ENCODE measurements at places on chromosomes 3 and 15.

- no peak for DNase-seq
These were observed 1010.1 kb downstream of the ROBO1 start for GRCh38 chr3:78757731-78758130.

- DNase-seq: no peak
These were observed 110.4 kb upstream of the RORA start for GRCh38 chr15:61339516-61339915.

DNA sequence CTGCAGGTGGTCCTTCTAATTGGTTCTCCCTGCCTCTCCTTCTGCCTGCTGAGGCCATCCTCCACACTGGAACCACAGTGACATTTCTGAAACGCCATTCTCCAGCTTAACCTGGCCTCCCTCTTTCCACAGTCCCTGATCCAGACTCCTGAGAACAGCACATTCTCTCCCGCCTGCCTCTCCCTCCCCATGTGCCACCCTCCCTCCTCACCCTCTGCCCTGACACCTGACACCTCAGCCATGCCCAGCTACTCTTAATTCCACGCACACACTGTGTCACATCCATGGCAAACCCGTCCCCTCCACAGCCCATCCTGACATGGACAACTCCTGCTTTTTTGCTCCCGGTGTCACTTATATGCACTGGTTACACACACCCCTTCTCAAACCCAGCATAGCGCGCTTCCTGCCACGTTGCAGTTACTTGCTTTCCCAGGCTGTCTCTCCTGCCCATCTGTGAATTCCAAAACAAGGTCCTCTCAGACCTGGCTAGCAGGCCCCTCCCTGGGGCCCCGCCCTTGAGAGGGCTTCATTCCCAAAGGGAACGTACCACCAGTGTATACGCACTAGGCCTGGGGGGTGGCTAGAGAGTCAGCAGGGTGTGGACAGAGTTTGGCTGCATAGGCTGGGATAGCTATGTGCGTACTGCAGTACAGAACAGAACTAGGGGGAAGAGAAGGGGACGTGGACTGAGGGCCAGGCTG, 92.7 kb upstream of the BLM start:
- no peak for DNase-seq

DNA sequence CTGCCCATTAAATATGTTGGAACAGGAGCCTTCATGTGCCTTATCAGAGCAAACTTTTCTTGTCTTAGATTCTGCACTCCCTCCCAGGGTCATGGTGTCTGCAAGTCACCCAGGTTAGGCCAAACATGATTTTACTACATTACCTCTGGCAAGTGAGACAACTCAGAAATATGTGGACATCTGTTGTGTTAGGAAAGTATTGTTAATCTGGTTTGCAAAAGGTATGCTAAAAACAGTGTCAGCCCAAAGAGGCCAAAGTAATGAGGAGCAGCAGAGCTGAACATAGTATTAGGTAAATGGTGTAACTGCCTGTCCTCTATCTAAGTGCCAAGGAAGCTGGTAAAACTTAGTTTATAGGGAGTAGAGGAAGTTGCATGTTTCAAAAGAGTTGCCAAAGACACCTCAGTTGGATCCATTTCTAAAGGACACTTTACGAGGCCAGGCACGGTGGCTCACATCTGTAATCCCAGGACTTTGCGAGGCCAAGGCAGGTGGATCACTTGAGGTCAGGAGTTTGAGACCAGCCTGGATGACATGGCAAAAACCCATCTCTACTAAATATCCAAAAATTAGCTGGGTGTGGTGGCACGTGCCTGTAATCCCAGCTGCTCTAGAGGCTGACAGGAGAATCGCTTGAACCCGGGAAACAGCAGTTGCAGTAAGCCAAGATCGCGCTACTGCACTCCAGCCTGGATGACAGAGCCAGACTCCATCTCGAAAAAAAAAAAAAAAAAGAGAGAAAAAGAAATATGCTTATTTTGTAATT, 22.5 kb upstream of the PPIB start:
- no peak for DNase-seq

- no peak for DNase-seq
These were observed 2.2 kb downstream of the FURIN start for GRCh38 chr15:90870354-90871138.

DNA sequence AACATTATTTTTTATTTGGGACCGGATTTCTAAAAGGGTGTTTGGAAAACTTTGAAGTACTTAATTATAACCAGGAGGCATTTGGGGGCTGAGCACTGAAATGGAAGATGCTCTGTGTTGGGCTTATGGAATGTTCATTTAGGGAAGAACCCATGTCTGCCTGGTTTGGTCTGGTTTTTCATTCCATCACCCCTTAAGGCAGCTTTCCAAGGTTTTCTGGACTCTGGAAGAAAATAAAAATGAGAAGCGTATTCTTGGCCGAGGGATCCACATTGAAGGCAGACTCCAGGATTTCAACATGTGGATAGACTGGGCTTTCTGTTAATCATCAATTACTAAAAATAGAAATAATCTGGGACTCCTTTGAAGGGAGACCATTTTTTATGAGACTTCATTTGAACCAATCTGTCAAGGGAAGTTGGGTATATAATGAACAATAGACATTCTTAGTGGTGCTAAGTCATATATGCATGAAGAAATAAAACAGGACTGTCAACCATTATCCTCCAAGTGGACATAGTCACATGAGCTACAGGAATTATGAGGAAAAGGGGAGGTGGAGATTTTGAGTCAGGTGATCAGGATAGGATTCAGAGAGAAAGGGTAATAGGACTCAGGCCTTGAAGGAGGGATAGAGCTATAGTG, 270.5 kb upstream of the ADAMTS9 start:
- DNase-seq: no peak

All from activated naive CD4-positive, alpha-beta T cell (primary cell).